Neural progenitor cell (in vitro differentiated cells): ENCODE measurements at places on chromosomes 13 and 19.

DNA sequence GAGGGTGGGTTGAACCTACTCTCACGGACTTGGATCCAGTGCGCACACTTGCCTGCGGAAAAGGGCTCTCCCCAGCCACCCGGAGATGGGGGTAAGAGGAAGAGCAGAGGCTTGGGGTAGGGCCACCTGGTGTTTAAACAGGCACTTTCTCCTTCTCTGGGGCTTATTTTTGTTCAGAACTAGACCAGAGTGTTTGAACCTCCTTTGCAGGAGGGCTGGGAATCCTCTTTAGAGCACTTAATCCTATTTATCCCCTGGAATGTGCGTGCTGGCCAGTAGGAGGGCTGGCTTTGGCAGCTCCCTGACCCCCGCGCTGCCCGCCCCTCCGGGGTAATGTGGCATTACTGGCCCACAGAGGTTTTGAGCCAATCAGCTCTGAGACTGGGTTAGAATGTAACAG, 2.0 kb downstream of the RGS9BP start:
- DNase-seq, result peak; percentile 96

DNA sequence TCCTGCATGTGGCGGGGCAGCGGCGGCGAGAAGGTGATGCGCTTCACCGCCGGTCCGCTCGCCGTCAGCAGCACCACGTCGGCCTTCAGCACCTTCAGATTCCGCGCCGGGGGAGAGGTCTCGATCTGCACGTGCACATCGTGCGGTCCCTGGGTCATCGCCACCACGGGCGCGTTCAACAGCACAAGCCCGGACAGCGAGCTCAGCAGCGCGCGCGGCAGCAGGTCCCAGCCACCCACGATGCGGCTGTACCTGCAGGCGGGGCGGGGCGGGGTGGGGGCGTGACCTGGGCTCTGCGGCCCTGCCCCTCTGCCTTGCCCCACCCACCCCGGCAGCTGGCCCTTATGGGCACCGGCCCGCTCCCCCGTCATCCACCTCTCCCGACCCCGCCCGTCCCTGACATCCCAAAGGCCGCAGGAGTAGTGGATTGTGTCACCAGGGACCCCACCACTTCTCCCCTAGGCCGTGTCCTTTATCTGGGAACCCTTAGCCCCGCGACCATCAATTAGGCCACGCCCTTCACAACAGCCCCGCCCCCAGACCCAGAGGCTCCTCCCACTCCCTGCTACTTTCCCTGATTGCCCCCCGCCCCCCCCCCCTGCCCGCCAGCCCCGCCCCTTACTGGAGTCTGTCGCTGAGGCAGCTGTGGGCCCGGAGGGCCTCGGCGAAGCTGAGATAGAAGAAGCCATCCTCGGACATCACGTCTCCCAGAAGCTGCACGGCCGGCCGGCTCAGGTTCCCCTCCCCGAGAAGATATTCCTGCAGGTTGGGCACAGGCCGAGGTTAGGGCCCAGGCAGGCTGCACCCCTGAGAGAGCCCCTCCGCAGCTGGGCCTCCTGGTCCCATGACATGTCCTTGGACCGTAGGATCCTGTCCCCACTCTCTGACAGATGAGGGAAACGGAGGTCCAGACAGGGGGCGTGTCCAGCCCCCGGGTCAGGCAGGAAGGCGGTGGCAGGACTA, 6.1 kb downstream of the IL4I1 start:
- peak; percentile 82 for DNase-seq

DNA sequence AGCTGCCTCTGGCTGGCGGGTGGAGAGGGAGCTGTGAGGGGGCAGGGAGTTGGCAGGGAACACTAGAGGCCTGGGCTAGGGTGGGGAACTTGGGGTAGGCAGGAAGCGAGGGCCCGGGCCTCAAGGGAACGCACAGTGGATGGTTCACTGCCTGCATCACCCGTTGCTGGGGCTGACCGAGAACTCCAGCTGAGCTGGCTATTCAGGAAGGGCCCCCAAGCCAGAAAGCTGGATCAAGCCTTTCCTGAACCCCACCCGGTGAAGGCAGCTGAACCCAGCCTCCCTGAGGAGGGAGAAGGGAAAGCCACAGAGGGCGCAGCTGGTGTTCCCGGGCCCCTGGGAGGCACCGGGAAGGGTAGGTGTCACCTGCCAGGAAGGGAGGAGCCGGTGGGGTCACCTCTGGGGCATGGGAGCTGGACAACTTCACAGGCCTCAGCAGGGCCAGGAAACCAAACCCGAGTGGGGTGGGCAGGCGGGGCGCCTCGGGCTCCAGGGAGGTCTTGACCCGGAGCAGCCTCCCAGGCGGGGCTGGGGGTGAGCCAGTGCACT, 13.9 kb downstream of the PALM start:
- DNase-seq, result no peak

DNA sequence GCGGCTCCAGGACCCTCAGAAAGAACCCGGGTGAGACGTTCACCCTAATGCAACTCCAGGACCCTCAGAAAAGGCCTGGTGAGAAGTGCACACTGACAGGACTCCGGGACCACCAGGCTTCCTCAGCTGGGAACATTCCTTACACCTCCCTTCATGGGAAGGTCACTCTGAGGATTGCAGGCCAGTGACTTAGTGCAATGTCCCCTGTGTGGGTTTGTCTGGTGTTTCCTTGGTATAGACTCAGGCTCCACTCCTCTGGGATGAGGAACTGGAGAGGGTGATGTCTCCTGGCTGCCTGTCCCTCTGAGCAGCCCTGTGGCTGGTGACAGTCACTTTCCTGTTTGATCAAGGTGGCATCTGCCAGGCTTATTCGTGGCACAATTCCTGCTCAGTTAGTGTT, 49.7 kb downstream of the TEX29 start:
- no peak for DNase-seq

- DNase-seq, result no peak
Observed at GRCh38 chr19:11410682-11411081, 8.4 kb downstream of the RGL3 start.

- no peak for DNase-seq
Observed at GRCh38 chr13:92354583-92354982, 872.0 kb upstream of the GPC6 start.

- no peak for DNase-seq
Observed at GRCh38 chr19:34310494-34310981, 54.5 kb upstream of the GPI start.

GRCh38 chr19:40503320-40503695, 36.5 kb downstream of the SPTBN4 start:
- DNase-seq, result peak; percentile 26

DNA sequence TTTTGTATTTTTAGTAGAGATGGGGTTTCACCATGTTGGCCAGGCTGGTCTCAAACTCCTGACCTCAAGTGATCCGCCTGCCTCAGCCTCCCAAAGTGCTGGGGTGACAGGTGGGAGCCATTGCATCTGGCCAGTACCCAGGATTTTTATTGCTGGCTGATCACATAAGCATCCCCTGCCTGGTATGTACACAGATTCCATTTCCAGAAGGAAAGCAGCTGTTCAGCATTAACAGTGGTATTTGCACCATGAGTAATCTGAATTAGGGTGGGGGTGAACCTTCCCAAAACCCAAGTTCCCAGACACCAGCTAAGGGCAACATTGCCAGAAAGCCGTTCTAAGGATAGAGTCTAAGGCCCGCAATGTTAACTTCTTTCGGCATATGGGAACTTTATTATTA, 7.3 kb downstream of the ZNF555 start:
- no peak for DNase-seq

DNA sequence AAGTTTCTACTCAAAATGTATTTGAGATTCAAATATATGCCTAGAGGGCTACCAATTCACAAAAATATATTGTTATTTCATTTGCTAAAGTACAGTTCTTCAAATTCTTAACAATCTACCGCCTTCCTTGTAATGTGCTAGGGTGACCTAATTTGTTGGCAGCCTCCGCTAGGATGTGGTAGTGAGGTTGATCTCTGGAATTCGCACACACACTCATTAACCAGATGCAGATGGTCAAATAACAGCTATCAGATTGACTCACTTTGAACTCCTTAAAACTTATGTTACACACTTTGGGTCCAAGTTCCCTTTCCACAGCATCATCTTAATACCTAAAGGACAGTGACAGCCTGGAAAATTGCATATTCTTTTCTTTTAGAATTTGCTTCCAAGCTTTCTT, 367.3 kb downstream of the DCT start:
- DNase-seq, result no peak

GRCh38 chr19:37933937-37934358, 26.9 kb downstream of the SIPA1L3 start:
- no peak for DNase-seq

DNA sequence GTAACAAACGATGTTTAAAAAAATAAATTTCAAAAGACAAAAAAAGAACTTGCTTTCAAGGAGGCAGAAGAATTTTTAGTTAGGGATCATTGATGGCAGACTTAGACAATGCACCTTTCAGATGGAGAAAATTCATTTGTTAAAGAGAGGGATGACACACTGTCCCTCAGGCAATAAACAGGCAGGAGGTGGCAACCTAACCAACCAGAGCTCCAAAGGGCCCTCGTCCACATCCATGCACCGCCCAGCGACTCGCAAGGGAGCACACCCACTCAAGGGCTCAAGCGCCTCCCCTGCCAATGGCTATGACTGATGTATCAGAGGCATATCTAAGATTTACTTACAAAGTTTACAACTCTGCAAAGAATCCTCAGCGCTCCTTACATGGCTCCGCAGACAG, 81.9 kb downstream of the TUBGCP3 start:
- no peak for DNase-seq

GRCh38 chr13:34863360-34864135, 78.5 kb upstream of the NBEA start:
- no peak for DNase-seq
